Activated CD8-positive, alpha-beta memory T cell treated with anti-CD3 and anti-CD28 coated beads for 4 hours (primary cell): ENCODE measurements at places on chromosomes 1 and 21.

GRCh38 chr1:62833529-62833928 is 49.6 kb downstream of the ATG4C start:
- DNase-seq = no peak

DNA sequence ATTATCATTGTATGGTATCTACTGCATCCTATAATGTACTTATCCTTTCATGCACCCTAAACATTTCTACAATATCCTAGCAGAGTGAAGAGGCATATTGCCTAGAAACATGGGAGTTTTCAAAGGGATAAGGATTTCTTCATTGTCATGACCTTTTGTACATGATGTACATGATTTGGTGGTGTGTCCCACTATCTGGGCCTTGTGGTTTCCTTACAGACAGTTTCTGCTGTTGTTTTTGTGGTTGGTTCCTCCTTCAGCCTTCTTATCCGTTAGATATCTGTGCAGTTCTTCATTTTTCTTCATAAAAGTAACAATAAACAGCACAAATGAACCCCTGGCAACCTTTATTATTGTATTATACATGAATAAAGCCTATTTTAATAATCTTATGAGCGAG is 70.4 kb upstream of the BACH1 start:
- DNase-seq = no peak

- DNase-seq = no peak
These were observed 146.1 kb upstream of the FGGY start for GRCh38 chr1:59150577-59151386.

- DNase-seq = no peak
These were observed 581.6 kb upstream of the ADAMTS5 start for GRCh38 chr21:27548486-27548885.

- no peak for DNase-seq
These were observed 5.6 kb downstream of the FCMR start for GRCh38 chr1:206916000-206916709.
